ENCODE measurements at places on chromosomes 1 and 21. TPM values are rescaled to one million over a fixed set of nuclear protein-coding genes. Genes with fewer than 3 reads are reported as not detected.

DNA sequence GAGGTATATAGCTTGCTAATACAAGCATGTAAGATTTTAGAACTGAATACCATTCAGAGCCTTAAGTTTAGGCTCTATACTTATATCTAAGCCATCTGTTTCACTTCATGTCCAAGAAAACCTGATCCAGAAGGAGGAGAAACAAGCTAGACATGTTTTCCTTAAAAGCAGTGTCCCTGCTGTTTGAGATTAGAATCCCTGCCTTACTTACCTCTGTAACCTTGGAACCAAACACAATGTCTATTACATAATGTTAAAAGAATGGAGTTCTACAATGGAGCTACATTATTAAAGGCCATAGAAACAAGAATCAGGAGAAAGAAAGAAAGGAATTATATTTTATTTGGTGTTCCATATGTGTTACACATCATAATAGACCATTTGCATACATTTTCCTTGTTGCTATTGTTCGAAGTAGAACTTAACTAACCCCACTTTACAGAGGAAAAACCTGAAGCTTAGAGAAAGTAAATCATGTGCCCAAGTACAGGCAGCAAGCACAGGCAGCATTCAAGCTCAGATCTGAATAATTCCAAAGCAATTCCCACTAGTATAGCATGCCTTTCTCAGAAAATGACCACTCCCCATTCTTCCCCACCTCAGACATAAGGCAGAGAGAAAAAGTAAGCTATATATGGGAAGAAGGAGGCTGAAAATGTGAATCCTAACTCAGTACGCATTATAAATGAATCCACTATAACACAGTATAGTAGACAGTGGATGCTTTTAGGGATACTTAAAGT, 380.1 kb upstream of the SPAG17 start:
- H3K27me3 ChIP-seq = no peaks in the 10 kb centered on the region
- no peak for DNase-seq
- H3K4me1 ChIP-seq = no peaks in the 10 kb centered on the region

DNA sequence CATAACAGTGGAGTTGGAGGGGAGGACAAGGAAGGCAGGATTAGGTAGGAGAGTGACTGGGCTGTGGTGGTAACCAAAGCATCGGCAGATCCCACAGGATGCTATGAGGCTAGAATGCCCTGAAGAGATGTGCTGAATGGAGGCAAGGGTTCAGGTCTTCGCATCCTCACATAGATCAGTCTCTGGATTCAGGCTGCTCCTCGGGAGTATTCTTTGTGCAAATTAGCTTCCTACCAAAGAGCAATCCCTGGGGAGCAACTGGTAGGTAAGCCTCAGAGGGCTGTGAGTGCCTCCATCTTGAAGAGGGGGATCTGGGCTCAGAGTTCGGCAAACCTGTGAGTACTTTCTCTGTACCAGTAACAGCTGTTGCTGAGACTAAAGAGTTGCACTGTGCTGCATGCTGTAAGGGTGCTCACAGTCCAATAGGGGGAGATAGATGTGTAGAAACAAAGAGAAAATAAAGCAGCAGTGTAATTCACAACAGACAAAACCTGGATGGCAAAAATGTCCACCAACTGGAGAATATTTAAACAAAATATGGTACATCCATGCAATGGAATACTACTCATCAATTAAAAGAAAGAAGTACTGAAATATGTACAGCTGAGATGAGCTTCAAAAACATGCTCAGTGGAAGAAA, 322.4 kb upstream of the DEPDC1 start:
- H3K4me3 ChIP-seq = no peak overlapping the region
- H3K4me1 ChIP-seq = no peaks in the 10 kb centered on the region

GRCh38 chr1:221598122-221598521, 143.8 kb downstream of the DUSP10 start:
- no peaks in the 10 kb centered on the region for H3K27me3 ChIP-seq
- no peak overlapping the region for H3K27ac ChIP-seq
- no peaks in the 10 kb centered on the region for H3K4me1 ChIP-seq

DNA sequence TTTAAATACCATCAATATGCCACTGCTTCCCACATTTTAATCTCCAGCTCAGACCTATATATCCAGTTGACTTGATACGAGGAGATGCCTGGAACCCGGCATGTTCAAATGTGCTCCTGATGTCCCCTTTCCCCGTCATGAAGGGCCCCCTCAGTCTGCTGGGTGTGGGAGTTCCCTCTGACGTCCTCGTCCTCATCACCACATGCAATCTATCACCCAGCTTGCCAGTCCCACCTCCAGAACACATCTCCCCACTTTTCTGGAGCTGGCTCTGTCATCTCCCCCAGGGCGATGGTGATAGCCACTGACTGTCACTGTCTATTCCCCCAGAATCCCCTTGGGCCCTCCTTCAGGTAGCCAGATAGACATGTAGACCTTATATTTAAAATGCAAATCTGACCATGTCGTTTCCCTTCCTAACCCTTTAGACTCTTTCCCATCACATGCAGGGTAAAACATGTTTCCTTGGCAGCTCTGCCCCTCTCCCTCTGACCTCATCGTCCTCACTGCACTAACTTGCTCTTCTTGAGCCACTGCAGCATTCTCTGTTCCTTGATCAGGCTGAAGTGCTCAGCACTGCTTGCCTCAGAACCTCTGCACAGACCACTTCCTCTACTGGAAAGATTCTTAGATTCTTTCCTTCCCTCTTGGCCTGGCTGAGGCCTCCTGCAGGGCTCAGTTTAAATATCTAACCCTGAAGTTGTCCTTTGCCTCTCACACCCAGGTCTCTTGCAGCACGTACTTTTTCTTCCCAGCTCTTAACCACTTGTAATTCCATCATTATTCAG, 7.4 kb downstream of the AZIN2 start:
- no peaks in the 10 kb centered on the region for H3K36me3 ChIP-seq
- DNase-seq = no peak
- no peak overlapping the region for H3K4me3 ChIP-seq
- no peaks in the 10 kb centered on the region for H3K4me1 ChIP-seq
- no peaks in the 10 kb centered on the region for H3K27me3 ChIP-seq

DNA sequence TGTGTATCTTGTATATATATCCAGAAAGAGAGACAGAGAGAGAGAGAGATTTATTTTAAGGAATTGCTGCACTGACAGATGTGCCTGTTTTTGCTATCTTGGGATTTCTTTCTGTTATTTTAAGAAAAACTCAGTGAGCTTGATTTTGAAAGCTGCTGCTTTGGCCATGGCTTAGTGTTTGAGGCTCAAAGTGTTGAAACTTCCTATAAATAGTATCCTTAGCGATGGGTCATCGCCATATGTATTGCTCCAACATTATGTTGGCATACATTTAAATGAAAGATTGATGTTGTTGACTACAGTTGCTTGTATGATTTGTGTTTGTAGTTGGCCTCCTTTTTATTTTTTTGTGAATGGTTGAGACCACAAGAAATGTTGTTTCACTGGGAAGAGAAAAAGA, 29.0 kb upstream of the NTPCR start:
- H3K4me1 ChIP-seq = no peaks in the 10 kb centered on the region
- no peak overlapping the region for H3K27ac ChIP-seq
- no peak overlapping the region for H3K4me3 ChIP-seq

- no peak overlapping the region for H3K4me3 ChIP-seq
- peaks cover 53% of the 10 kb centered on the region for H3K36me3 ChIP-seq
- H3K4me1 ChIP-seq = peaks cover 12% of the 10 kb centered on the region
- H3K27me3 ChIP-seq = no peaks in the 10 kb centered on the region
- DNase-seq = no peak
These were observed 127.8 kb downstream of the MACF1 start for GRCh38 chr1:39332291-39332690.

DNA sequence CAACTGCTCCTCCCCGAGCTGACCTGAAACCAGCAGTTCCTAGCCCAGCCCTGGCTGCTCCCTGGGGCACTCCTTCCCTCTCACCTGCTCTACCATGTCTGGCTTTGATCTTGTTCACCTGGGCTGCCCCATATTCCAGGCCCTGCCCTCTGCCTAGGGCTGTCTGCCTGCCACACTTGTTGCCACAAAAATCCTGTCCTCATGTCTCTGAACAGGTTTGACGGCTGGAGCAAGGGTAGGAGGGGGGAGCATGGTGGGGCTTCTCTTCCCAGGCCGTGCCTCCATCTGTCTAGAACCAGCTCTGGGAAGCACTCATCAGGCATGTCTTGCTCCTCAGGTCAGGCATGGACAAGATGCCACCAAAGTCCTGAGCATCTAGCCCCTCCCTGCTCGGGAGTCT, 44.3 kb upstream of the WNT2B start:
- no peaks in the 10 kb centered on the region for H3K27me3 ChIP-seq
- H3K4me3 ChIP-seq = no peak overlapping the region
- no peaks in the 10 kb centered on the region for H3K36me3 ChIP-seq
- H3K4me1 ChIP-seq = peaks cover 47% of the 10 kb centered on the region

- H3K36me3 ChIP-seq = peaks cover 9% of the 10 kb centered on the region
- no peak overlapping the region for H3K4me3 ChIP-seq
- peaks cover 35% of the 10 kb centered on the region for H3K4me1 ChIP-seq
- no peak for DNase-seq
- H3K27ac ChIP-seq = no peak overlapping the region
These were observed 18.9 kb downstream of the KPNA6 start for GRCh38 chr1:32126770-32127169.

- no peak for DNase-seq
- H3K27me3 ChIP-seq = peaks cover 3% of the 10 kb centered on the region
- peak overlapping the region; percentile 85 for H3K4me3 ChIP-seq
- H3K27ac ChIP-seq = peak overlapping the region; percentile 92
These were observed 1.3 kb downstream of the SIPA1L2 start for GRCh38 chr1:232628335-232629249.

DNA sequence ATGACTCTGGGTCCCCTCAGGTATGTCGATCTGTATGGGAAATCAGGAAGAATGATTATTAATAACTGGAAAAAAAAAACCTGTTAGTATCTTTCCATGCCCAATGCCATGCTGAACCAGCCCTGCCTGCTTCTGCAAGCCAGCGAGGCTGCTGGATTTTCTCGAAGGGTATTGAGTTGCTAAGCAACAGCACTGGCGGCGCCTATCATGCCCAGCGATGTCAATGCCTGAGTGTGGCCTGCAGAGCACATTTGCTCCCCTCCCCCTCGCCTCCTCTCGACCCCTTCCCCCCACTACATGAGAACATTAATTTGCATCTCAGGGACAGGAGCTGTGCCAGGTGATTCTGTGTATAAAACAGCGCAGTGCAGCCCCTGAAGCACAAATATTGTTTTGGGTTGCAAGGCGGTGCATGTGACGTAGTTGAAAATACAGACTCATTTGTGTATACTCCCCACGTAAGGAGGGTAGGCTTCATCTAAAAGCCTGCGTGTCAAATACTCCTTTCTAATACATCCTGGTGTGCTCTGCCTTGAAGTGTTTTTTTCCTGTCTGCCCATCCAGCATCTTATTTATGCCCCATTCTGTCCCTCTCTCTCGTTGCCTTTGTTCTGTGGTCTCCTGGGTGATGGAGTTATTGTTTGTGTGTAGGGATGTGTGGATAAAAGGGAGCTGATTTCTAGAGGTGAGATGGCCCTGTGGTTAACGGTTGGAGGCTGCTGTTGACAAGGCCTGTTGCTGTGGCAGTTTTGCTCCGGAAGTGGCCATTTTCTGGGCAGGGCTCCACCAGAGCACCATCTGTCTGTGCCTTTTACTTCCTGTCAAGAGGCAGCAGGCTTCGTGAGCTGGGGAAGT, 32.7 kb upstream of the ATP5PO start:
- H3K36me3 ChIP-seq = no peaks in the 10 kb centered on the region
- H3K4me3 ChIP-seq = no peak overlapping the region

Gene RCSD1
- total RNA-seq = 23.0 TPM

DNA sequence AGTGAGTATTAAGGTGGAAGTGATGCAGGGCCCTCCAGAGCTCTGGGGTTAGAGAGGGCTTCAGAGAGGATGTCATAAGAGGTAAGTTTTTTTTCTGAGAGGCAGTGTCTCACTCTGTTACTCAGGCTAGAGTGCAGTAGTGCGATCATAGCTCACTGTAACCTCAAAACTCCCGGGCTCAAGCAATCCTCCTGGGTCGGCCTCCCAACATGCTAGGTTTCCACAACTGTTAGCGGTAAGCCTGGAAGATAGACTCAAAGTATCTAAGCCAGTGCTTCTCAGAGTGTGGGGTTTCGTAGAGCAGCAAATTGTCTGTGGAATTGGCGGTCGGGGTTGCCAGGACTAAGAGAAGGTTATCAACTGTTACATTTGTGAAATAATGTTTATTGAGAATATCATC, 18.6 kb upstream of the IGSF3 start:
- DNase-seq = no peak
- no peaks in the 10 kb centered on the region for H3K27me3 ChIP-seq
- no peaks in the 10 kb centered on the region for H3K4me1 ChIP-seq
- no peak overlapping the region for H3K4me3 ChIP-seq
- no peaks in the 10 kb centered on the region for H3K36me3 ChIP-seq

Data from upper lobe of left lung (tissue), 6 donors.